ENCODE measurements at places on chromosomes 7 and 10.

- DNase-seq, result no peak
Observed at GRCh38 chr7:17844514-17845196, 95.6 kb downstream of the SNX13 start.

DNA sequence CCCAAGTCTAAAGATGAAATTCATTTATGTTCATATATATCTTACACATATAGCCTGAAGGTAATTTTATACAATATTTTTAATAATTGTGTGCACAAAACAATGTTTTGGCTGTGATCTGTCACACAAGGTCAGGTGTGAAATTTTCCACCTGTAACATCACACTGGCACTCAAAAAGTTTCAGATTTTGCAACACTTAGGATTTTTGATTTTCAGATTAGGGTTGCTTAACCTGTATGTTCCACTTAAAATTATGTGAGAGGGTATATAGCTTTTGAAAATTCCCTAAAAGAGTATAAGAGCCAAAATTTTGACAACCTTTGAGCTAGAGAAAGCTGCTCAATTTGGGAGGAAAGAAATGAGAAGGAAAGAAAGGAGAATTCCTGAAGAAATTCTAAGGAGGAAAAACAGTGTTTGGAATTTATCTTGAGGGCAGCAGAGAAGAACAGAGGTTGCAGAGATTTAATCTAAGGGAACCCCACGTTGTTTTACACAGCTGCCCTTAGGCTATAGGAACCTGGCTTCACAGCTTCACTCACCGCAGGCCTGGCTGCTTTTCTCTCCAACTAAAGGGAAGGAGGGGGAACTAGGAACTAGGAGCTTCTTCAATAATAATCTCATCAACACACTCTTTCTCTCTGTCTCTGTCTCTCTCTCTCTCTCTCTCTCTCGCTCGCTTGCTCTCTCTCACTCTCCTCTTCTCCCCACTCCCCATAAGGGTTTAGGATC, 8.5 kb downstream of the VOPP1 start:
- DNase-seq, result no peak

DNA sequence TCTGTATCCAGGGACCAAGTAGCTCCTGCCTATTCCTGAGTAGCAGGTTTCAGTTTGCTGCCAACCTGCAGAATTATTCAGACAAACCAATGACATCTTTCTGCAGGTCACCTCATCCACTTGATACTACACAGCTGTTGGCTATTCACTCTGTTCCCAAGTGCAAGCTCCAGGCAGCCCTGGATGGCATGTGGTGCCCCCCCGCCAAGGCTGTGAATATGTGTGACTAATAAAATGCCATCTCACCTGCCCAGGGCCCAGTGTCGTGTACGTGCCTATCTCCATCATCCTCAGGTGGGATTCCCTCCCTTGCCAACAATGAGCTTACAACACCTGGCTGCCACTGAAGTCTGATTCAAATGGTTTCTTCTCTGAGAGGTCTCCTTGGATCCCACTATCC, 125.8 kb downstream of the RAB11FIP2 start:
- DNase-seq, result no peak

DNA sequence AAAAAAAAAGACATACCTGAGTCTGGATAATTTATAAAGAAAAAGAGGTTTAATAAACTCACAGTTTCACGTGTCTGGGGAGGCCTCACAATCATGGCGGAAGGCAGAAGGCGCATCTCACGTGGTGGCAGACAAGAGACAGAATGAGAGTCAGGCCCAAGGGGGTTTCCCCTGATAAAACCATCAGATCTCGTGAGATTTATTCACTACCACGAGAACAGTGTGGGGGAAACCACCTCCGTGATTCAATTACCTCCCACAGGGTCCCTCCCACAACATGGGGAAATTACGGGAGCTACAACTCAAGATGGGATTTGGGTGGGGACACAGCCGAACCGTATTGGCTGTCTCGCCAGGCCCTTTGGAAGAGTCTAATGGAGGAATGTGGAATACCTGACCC, 9.0 kb upstream of the MAFK start:
- DNase-seq, result no peak

DNA sequence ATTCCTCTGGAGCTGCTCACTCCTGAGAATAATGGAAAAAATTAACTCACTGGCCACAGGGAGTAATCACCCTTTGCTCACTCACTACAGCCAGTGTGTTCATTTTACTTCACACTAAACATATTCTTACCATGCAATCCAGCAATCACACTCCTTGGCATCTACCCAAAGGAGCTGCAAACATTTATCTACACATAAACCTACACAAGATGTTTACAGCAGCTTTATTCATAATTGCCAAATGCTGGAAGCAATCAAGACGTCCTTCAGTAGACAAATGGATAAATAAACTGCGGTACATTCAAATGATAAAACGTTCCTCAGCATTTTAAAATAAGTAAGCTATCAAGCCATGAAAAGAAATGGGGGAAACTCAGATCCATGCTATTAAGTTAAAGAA, 34.2 kb upstream of the POM121L12 start:
- no peak for DNase-seq

- no peak for DNase-seq
Observed at GRCh38 chr7:2192831-2193534, 39.8 kb downstream of the MAD1L1 start.

DNA sequence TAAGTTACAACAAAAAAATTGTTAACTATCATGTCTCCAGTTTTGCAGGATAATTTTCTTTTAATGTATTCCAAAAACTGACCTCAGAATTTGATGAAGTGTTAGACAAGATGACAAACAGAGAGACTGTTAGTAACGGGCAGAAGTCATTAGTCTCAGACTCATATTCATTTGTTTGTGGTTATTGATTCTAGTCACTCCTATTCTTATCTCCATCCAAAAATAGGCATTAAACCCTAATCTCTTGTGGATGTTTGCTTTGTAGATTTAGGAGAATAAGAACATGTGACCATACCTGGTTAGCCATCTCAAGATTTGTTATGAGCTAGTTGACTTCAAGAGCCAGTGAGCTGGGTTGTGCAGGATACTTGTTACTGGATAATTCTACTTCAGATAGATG, 261.1 kb downstream of the AUTS2 start:
- no peak for DNase-seq

- no peak for DNase-seq
Observed at GRCh38 chr7:75808106-75808505, 5.5 kb downstream of the CCL24 start.

DNA sequence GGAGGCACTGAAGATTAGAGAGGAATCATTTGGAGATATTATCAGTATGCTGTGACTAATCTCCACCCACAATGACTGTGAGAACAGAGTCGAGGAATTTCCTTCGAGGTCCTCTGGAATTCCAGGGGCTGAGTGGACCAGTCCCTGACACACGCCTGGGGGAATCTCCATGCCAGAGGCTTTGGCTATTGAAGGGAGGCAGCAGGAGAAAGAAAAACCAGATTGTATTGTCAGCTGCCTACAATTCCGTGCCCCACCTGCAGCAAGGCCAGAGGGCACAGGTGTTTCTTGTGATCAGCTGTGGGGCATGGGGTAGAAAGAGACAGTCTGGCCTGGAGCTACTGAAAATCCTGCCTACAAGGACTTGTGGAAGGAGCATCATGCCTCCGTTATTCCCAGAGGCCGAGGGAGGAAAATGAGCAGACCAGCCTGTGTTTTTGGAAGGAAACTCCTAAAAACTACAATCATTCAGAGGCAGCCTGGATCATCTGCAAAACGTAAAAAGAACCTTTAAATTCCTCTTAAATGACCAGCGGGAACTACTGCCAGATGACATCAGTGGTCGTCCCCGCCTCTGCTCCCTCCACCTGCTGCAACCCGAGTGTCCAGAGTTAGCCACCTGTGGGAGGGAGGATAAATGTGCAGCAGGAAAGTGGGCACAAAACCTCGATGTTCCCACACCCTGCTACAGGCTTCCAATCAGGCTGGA, 25.4 kb upstream of the ANK3 start:
- DNase-seq, result no peak

GRCh38 chr7:132756484-132756990, 180.3 kb upstream of the PLXNA4 start:
- DNase-seq, result no peak

- DNase-seq, result no peak
Observed at GRCh38 chr10:48541144-48541795, 63.6 kb downstream of the ARHGAP22 start.

DNA sequence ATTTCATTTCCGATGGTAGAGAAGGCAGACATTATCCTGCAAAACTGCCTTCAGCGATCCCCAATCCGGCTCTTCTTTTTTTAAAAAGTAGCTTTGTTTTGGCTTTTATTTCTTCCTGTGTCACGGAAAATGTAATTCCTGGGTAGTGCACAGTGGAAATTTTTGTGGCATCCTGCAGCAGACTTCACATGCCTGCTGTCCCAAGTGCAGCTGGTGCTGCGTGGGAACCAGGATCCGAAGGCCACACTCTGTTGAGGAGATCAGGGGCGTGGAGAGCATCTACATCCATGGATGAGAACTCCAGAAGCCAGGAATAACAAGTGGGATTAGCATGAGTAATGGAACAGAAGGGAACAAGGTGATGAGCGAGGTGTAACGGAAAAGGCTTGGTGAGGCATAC, 4.6 kb downstream of the VWA2 start:
- no peak for DNase-seq

DNA sequence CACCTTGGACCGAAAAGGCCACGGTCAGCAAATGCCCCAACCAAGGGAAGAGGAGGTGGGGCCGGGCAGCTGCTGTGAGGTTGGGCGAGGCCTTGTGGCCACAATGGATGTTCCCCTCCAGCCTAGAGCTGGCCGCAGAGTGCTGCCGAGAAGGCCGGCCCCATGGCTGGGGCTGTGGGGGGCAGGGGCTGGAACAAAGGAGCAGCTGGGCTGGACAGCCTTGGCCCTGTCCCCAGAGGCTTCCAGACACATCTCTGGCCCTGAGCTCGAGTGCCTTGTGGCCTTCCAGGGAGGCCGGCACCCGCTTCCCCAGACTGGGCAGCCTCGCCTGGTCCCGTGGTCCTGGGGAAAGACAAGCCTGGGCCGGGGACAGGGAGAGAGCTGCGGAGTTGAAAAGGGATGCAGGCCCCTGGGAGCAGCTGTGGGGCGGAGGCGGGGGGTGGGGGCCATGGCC, 88.0 kb downstream of the PDGFA start:
- no peak for DNase-seq

DNA sequence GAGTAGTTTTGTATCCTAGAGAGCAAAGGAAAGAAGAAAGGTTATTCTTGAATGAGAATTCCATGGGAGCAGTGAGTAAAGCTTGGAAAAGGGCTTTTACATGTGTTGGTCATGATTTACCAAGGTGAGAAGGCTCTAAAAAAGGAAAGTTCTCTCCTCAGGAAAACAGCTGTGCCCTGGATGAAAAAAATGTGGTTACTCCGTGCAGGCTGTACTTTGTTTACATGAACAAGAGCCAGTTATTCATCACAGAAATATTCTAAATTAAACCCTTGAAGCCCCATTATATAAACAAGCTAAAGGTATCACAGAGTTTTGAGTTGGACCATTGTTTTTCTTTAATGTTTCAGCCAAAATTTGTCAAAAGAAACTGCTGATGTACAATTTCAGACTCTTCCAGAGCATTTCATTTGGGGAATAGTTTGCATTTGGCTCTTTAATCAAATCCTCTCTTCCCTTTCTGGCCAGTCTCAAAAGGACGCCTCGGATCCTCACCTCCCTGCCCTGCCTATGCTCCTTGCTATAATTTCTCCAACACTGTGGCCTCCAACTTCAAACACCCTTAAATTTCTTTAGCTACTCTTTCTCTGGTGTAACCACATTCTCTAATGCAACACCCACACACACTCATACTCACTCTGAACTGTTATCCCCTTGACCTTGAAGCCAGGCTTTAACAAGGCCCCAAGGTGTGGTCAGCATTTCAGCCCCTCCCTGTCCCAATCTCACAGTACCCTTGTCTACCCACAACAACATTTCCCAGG, 47.4 kb downstream of the AFAP1L2 start:
- no peak for DNase-seq

DNA sequence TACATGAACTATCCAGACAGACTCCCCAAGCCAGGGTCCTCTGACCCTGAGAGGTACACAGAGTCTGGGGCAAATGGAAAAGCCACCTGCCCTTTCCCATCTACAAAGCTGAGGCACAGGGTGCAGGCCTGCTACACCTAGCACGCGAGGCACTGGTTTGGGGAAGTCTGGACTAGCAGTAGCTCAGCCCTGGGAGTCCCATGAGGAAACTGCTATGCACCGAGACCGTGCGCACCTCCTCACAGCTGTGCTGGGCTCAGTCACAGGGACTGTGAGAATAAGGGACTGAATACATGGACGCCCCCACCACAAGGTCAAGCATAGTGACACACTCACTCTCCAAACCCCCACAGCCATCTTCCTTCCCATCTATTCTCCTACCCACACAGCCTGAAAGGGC, 8.2 kb downstream of the MAT1A start:
- DNase-seq, result no peak

DNA sequence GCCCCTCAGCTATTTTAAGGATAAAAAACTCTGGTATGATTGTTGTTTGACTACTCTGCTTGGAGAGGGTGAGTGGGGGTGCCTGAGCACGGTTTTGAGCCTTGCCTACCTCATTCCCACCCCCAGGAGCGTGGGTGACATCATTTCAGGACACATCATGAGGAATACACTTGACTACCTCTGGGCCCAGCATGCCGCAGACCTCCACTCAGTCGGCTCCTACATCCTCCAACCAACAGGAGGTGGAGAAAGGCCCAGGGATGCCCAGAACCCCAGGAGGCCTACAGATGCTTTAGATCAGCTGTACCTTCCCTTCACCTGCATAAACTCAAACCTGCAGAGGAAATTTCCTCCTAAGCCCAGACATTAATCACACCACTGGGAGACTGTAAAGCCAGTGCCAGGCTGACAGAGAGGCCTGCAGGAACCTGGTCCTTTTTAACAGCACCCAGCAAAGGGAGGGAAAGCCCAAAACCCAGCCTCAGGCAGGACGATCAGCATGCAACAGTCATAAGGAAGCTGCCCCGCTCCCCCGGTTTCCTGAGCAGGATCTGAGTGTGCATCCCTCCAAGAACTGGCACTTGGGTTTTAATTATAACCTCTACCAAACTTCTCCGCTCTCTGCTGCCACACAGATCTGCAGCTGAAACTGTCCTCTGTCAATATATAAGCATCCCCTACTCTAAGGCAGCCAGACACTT, 61.7 kb upstream of the ZNRF2 start:
- no peak for DNase-seq

GRCh38 chr10:10911471-10911921, 106.2 kb upstream of the CELF2 start:
- DNase-seq, result no peak

DNA sequence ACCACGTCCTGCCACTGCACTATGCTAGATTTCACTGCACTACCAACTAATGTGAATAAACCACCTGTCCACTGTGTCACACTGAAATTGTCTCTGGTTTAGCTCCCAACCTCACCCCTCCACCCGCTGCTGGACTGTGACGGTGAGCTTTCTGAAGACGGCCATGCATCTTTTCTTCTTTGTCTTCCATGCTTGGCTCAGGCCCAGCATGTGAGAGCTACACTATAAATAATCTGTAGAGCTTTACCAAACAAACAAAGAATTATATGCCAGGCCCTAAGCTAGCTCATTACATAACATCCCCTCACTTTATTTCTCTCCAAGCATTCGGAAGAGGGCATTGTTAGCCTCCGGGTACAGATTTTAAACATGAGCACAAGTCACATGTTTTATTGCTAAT, 633.2 kb downstream of the TNS3 start:
- DNase-seq, result no peak

- no peak for DNase-seq
Observed at GRCh38 chr10:132537684-132538001, at the start of gene INPP5A. Gene INPP5A (plus strand): TSS chr10:132537787. CDS start chr10:132538097, 310 bp downstream.

GRCh38 chr7:80950550-80950967, 31.7 kb upstream of the SEMA3C start:
- no peak for DNase-seq

GRCh38 chr7:94031865-94032264, 27.7 kb upstream of the BET1 start:
- DNase-seq, result no peak
